ENCODE measurements at places on chromosomes 5 and 9.

- no peak for DNase-seq
These were observed 10.8 kb downstream of the NFIB start for GRCh38 chr9:14303100-14303499.

GRCh38 chr5:108798513-108799265, 51.0 kb downstream of the FER start:
- DNase-seq = no peak

DNA sequence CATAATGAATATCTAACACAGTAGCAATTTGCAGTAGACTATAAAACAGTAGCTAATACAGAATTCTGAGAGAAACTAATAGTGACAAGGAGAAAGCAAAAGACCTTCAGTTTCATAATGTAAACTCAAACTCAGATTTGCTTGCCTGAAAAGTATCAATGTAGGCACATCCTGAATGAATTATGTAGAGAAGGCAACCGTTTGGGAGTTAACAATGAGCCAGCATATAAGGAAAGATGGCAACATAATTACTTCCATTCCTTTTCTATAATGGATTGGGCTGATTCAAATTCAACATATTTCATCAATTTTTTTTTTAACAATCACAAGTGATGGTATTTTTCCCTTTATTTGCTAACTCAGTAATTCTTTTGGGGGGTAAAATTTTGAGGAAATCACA, 261.6 kb downstream of the SEMA5A start:
- DNase-seq = no peak

- no peak for DNase-seq
These were observed 145.0 kb upstream of the COL5A1 start for GRCh38 chr9:134496413-134497282.

DNA sequence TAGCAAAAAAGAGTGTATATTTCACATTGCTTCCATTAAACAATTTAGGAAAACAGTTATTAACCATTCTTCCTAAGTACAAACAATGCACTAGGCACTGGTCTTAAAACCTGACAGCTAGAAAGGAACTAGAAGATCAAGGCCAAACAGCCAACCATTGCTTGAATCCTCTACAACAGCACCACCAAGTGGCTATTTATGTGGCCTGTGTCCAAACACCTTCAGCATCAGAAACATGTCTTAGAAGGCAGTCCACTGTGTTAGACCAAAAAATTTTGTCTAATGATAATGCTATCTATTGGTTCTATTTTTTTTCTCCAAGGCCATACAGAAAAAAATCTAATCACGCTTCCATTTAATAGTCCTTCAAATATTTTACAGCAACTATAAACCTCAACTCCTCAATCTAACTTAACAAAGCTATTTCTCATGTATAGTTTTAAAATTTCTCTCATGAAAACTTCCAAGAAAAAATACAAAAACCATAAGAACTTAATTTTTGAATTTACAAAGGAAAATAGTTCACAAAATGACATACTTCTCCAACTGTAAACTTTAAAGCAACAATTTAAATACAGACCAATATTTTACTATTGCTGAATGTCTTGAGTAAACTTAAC, 36.1 kb downstream of the CAAP1 start:
- DNase-seq = peak; percentile 7

- DNase-seq = no peak
These were observed 107.6 kb downstream of the SYK start for GRCh38 chr9:90909225-90909624.

GRCh38 chr5:72476721-72477120, 30.5 kb downstream of the ZNF366 start:
- DNase-seq = no peak

GRCh38 chr5:108696951-108697715, 50.6 kb upstream of the FER start:
- no peak for DNase-seq

GRCh38 chr9:121754655-121755436, 103.4 kb downstream of the DAB2IP start:
- no peak for DNase-seq

DNA sequence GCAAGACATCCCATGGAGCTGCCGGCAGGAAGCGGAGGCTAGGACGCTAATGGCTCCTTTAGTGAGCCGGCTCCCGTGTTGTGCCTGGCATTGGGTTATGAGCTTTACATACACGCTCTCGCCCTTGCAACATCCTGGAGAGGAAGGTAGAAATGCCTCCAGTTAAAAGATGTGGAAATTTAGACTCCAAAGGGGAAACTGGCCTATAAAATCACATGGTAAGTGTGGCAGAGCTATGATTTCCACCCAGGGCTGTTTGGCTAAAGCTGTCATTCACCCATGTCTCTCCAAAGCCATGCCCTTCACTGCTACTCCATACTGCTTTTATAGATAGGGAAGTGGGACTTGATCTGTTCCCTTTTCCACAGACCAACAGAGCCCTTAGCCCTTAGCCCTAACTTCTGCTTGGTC, 5.2 kb downstream of the GM2A start:
- no peak for DNase-seq

- no peak for DNase-seq
These were observed 630 bp downstream of the POLE3 start for GRCh38 chr9:113409883-113410206.

GRCh38 chr9:107635101-107635802, 145.7 kb upstream of the KLF4 start:
- DNase-seq = no peak

GRCh38 chr5:2201421-2201820, 318.7 kb upstream of the IRX4 start:
- no peak for DNase-seq

DNA sequence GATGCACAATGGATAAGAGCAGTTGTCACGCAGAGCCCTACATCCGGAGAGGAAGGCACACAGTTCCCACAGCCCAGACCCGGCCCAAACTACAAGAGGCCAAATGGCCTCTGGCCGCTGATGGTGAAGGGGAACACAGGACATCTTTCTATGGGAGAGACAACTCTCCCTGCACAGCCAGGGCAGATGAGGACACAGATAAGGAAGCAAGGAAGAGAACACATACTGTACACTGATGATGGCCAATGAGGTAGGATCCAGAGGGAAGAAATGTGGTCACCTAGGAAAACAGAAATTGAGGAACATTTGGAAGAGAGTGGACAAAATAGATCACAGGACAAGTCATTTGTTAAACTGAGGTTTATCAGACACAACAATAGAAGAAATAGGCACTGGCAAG, 28.4 kb upstream of the SMIM32 start:
- DNase-seq = no peak

DNA sequence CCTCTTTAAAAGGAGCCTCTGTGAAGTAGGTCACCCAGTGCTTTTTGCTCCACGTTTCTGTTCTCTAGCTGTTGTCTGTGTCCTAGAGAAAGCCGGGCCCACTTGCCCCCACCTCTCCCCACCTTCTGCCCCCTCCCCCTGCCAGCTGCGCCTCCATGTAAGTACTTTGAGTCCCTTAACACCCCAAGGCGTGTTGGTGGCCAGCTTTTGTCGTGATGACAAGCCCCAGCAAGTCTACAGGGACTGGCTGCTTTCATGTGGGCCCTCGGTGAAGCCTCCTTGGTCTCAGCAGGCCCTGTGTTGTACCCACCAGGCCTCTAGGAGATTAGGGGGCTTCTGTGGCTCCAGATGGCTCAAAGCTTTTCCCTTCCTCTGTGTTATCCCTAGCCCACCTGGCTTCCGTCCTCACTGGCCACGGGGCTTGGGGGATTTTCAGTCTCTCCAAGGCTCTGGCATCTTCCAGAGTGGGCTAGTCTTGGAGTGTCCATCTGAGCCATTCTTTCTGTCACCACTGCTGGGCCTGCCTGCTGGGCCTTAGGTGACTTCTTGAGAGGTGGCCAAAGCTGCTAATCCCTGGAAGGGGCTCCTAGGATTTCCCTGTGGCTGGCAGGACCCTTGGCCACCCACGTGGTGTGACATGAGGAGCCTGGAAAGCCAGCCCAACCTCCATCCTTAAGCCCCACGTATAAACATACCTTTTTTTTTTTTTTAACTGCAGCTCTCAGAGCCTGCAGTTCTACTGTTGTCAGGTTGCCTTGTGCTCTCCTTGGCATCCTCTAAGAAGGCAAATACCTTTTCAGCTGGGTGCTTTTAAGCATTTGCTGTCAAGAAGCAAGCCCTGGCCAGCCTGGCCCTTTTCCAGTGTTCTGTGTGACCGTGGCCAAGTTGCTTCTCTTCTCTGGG, 1.1 kb upstream of the NDST1 start:
- DNase-seq = no peak

DNA sequence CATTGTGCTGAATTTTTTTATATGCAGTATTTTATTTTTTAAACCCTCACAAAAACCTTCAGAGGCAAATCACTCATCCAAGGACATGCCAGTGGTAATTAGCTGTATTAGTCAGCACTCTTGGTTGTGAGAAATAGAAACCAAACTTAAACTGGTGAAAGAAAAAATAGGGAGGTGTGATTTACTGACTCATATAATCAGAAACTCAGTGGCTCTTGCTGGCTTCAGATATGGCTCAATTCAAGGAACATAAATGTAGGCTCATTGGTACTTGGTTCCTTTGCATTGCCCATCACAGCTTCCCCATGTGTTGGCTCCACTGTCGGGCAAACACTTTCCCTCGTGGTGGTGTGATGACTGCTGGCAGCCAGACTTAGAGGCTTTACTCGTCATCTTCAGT, 497.2 kb downstream of the MAT2B start:
- no peak for DNase-seq

DNA sequence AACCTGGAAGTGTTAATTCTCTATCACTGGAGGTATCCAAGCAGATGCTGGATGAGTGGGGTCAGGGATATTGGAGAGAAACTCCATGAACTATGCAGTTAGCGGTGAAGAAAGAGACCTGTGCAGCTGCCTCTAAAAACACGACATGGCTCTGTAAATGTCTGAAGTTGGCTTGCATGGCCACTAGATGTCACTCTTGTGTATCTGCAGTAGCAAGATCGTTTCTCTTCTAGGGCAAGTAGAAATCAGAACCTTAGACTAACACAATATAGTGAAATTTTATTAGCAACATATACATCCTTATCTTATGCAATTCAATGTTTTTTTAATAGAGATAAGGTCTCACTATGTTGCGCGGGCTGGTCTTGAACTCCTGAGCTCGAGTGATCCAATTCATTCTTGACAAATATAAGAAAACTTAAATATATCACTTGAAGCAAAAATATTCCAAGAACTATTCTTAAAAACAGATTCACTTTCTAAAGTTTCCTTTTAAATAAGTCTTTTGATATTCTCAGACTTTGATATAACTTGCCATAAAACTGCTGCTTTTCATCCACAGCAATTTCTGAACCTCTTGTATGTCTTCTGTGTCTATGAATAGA, 2.9 kb downstream of the OR2S2 start:
- peak; percentile 46 for DNase-seq

DNA sequence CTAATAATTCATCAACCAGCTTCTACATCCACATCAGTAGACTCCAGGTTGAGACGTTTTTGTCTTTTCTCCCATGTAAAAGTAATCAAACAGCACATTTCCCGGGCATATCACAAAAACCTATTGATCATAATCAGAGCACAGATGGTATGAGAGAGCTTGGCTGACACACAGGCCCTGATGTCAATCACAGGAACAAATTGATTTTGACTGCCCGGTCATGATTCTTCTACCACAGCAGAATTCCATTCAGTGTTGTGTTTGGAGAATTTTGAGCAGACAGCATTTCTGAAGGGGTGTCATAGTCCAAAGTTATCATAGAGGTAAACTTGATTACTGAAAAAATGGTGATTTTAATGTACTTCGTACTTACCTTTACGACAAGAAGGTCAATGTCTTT, 351.1 kb downstream of the ZSWIM6 start:
- no peak for DNase-seq

DNA sequence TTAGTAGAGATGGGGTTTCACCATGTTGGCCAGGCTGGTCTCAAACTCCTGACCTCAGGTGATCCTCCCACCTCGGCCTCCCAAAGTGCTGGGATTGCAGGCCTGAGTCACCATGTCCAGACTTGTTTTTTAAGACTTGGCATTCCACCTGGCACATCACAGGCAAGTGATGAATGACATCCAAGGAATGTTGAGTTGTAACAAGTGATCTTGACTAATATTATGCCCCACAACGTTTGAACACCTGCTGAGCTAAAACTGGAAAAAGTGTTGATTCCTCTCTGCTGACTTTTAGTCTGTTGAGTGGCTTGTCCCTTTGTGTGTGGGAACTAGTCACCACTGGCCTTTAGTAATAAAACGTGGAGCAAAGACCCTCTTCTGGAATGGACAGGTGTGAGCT, 54.6 kb downstream of the SUB1 start:
- DNase-seq = no peak
